ENCODE measurements at places on chromosomes 12 and 14. TPM values are rescaled to one million over a fixed set of nuclear protein-coding genes. Genes with fewer than 3 reads are reported as not detected.

- peak; percentile 54 for DNase-seq
These were observed 1.6 kb downstream of the SUDS3 start for GRCh38 chr12:118377884-118378470.

- no peak for DNase-seq
These were observed 54.2 kb downstream of the PPP1R36 start for GRCh38 chr14:64604001-64604400.

DNA sequence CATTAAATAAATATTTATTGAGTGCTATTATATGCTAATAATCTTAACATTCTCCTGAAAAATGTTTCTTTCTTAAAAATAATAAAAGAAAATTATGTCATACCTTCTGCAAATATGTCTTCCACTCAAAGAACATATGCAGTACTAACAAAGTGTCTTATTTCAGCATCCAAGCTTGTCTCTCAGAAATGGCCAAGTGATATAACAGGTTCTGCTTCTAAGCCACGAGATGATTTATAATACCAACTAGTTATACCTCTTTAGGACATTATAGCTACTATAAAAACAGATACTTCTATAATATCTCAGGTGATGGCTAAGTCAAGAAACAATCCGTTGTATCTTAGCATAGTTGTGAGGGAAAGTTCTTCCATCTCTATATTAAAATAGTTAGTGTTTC lies 128.1 kb upstream of the ARID2 start:
- DNase-seq = no peak

- no peak for DNase-seq
These were observed 54.0 kb downstream of the SYNE3 start for GRCh38 chr14:95462491-95462890.

ANO4 gene
- 1.1 TPM for total RNA-seq

GRCh38 chr12:74816398-74817175 lies 279.0 kb downstream of the ATXN7L3B start:
- DNase-seq = no peak

DNA sequence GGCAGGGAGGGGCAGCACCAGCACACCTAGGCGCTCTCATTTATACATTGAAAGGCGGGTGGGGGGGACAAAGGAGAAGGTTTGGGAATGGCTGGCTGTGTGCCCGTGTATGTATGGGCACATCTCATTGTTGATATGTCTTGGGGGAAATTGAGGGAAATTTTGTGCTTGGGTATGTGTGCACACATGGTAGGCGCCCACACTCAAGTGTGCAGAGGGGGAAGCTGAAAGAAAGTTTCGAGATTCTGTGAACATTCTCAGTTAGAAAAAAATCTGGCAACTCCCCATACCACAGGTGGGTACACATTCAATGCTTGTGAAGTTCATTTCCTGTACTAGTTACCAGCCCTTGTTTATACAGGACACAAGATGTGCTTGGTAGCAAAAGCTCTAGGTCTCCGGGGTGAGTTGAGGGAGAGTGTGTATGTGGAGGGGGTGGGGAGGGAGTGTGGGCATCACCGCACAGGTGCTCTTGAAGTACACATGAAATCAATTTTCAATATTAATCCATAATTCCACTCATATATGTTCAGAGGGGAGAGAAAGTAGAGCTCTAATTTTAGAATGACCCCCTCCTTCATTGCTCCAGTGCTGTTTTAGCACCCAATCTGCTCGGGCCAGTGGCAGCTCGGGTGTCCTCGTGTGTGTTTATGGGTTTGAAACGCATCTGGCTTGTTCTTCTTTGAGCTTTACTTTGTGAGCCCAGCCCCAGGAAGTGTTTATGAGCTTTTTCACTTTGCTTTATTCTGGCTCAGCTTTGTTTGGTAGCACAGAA lies 286.0 kb downstream of the ZFP36L1 start:
- no peak for DNase-seq

- DNase-seq = no peak
These were observed 134.8 kb downstream of the ITPR2 start for GRCh38 chr12:26698186-26698585.

DNA sequence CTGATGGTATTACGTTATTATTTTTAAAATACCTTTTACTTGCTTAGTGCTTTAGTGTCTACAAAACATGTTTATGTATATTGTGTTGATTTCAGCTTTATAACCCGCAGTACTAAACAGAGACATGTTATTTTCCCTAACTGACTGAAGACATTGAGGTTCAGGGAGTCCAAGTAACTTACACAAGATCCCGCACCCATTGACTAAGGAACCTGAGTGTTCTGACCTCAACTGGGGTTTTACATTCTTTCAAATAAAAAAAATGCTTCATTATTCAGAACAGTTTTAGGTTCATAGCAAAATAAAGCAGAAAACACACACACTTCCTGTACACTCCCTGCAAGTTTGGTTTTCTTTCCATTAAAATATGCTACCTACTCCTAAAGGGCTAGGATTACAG lies 60.4 kb upstream of the METAP2 start:
- DNase-seq = no peak

GRCh38 chr12:69112616-69113015 lies 126.8 kb upstream of the CPSF6 start:
- DNase-seq = no peak

- DNase-seq = peak; percentile 67
These were observed 10.3 kb upstream of the FERMT2 start for GRCh38 chr14:52961060-52961639.

GRCh38 chr14:75422169-75422568 lies 5.7 kb upstream of the JDP2 start:
- DNase-seq = peak; percentile 62

GRCh38 chr14:100442036-100442435 lies 118.9 kb downstream of the SLC25A47 start:
- no peak for DNase-seq

DNA sequence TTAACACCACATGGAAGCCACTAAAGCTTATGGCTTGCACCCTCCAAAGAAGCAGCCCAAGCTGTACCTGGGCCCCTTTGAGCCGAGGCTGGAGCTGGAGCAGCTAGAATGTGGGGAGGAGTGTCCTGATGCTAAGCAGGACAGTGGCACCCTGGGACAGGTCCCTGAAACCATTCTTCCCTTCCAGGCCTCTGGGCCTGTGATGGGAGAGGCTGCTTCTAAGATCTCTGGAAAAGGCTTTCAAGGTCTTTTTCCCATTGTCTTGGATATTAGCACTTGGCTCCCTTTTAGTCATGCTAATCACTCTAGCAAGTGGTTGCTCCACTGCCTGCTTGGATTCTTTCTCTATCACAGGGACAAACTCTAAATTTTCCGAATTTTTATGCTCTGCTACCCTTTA lies 40.9 kb downstream of the OSBPL8 start:
- DNase-seq = no peak

CD4 gene
- total RNA-seq = 5.4 TPM

DNA sequence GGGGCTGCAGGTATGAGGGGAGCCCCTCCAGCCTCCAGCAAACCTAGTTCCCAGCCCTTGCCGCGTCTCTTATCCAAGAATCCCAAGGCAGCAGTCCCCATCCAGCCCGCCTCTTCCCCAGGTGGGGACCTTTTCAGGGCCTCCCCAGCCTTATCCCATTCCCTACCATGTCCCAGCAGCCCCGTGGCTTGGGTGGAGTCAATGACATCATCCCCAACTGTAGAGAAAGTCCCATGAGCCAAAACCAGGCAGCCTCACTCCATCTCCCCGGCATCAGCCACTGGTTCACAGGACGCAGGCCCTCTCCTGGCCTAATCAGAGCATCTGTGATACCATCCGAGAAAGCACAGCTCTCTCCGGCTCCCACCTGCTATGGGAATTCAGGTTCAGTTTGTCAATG lies 131.0 kb downstream of the NCOR2 start:
- no peak for DNase-seq

DNA sequence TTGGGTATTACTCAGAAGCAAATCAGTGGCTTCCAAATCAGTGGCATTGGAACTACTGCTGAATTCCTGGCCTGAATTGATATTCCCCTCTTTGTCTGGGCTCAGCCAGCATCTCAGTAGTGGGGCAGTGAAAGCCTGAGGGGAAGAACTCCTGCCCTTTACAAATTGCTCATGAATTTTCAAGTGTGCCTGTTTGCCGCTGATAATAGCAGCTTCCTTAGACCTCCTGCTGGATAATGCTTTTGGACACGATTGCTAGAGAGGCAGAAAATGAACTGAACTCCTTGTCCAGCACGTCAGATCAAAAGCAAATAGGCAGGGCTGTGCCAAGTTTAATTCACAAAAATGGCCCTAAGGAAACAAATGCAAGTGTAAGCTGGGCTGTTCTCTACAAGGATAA lies 91.3 kb upstream of the GZMB start:
- no peak for DNase-seq

DNA sequence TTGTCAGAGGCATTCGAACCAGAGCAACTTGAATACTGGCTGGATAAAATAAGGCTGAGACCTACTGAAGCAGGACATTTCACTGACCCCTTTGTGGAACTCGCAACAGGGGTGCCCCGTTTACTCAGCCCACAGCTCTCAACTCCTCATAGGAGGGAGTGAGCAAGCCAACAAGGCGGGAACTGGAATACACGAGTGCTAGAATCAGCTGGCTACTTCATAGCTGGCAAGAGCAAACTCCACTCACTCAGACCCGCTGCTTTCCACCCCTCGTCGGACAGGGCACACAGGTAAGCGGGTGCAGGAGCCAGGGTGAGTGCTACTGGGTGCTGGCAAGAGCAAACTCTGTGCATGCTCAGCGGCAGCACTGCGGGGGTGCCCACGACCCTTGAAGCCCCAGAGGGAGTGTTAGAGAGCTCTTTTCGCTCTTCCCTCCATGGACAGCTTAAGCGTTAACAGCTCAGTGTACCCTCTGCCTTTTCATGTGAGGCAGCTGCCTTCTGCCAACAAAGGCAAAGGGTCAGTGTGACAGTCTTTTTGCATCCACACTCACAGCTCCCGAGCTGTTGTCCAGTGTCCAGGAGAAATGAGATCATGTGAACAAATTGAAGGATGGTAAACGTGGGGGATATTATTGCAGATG lies 15.7 kb downstream of the CAPZA3 start:
- DNase-seq = no peak

DNA sequence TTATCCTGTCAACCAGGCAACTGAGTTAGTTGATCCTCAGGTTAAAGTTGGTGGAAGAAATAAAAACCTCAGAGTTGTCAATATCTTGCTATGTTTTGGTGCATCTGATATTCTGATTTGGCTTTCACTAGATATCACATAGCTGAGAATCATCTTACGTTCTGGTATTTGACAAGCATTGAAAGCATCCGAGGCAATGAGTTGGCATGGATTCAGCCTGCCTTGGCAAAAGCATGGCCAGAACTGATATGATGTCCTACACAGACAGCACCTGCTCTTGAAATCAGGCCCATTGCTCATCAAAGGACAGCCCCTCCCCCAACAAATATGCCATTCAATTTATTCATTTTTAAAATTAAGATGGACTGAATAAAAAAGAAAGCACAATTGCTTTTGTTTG lies 320.7 kb upstream of the ATP2B1 start:
- DNase-seq = no peak

GRCh38 chr12:116637589-116638150 lies 78.5 kb downstream of the MAP1LC3B2 start:
- DNase-seq = no peak

DNA sequence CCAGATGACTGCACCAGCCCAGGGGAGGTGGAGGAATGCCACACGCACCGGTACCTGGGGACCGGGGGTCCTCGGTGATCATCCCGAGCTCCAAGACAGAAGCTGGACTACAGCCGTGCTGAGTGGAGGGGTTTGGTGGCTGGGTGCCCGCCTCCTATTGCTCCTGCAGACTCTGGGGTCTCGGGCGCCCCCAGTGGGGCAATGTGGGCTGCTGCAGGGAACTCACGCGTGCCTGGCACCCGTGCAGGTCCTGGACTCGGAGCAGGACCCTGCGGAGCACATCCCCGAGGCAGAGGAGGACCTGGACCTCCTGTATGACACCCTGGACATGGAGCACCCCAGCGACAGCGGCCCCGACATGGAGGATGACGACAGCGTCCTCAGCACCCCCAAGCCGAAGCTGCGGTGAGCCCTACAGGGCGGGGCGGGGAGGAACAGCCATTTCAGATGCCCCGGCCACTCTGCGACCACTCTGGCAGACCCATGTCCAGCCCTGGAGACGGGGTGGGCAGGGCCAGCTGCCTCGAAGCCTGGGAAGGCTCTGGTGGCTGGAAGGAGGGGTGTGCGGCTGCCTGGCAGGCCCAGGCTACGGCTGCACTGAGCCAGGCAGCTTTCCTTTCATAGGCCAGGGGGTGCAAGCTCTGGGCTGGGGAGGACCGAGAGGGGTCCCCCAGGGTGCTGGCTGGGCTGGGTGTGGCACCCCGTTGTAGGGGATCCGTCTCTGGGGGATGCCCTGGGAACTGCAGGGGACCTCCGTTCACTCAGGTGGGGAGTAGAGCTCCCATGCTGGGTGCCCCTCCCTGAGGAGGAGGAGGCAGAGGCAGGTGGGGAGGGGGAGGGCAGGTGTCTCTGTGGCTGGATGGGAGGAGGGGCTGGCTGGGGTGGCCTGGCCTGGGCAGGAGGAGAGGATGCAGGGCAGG lies 21.6 kb upstream of the TEX22 start:
- no peak for DNase-seq

GRCh38 chr14:57987051-57987450 lies 121.2 kb upstream of the SLC35F4 start:
- no peak for DNase-seq

DNA sequence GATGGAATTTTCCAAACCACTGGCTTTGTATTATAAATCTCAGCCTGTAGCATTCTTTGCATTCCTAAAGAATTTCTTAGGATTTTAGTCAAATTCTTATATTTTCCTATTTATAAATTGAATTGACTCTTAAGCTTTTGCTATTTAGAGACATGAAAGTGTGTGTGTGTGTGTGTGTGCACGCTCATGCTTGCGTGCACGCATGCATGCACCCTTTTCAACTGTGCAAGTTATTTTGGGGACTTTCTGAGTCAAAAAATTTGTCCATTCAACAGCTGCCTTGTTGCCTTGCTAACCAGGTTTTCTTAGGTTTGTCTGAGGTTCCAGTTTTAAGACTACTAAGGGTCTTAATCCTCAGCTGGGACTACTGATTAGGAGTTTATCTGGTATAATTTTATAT lies 42.6 kb downstream of the GPATCH2L start:
- DNase-seq = no peak

DNA sequence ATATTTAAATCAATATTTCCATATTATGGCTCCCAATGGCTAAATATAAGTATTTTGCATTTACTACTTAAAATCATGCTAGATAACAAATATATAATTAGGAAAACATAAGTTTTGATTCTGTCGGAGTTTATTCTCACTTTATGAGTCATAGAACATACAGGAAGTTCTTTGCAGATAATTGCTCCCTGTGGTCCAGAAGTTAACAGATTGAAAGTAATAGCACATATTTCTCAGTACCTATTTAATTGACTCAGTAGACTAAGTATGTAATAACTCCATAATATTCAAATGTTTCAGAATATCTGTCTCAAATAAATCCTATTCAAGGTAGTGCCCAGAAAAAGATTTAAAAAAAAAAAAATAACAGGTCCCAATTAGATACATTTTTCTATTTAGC lies 806.0 kb upstream of the ATXN7L3B start:
- DNase-seq = no peak

- DNase-seq = no peak
These were observed 86.5 kb downstream of the FOXA1 start for GRCh38 chr14:37508503-37508902.

DNA sequence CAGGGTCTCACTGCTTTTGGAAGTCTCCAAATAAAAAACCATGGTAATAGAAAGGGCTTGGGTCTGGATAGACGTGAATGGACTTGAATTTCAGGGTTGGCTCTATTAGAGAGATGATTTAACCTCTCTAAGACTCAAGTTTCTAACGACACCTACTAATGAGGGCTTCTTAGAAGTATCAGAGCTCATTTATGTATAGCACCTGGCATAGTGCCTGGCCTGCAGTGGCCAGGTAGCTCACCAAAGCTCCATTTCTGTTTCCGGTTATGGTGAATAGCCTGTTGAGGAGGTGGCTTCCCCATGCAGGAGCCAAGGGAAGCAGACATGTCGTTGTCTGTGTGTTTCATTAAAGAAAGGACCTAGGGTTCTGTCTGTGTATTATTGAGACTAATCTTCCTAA lies 108.6 kb downstream of the ETV6 start:
- DNase-seq = no peak
